Hindlimb muscle (tissue), 1 donor: ENCODE measurements at places on chromosomes 12 and 14. TPM values are rescaled to one million over a fixed set of nuclear protein-coding genes. Genes with fewer than 3 reads are reported as not detected.

Gene TAS2R14
- 2.5 TPM for polyA plus RNA-seq

DNA sequence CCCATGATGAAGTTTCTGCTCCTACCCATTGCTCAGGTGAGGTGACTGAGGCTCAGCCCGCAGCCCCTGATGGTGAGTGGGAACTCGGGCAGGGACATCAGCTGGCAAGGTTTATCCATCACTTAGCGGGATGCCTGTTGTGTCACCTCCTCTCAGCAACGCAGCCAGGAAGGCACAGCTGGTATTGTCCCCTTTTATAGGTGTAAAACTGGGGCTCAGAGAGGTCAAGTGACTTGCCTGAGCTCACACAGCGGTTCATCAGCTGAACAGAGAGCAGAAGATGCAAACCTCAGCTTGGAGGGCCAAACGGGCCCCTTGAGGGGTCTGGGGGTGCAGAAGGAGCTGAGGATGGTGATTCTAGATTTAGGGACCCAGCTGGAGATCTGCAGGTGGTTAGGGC is 143.6 kb downstream of the PHETA1 start:
- DNase-seq, result no peak

Gene GPR65
- 0.88 TPM for polyA plus RNA-seq

GRCh38 chr12:122336015-122336946 is 70.0 kb upstream of the VPS33A start:
- DNase-seq, result no peak

GRCh38 chr12:120892265-120892664 is 11.9 kb downstream of the SPPL3 start:
- DNase-seq, result no peak

Gene SLC6A12
- polyA plus RNA-seq, result 0.75 TPM

Gene SPTB
- polyA plus RNA-seq, result 215 TPM

DNA sequence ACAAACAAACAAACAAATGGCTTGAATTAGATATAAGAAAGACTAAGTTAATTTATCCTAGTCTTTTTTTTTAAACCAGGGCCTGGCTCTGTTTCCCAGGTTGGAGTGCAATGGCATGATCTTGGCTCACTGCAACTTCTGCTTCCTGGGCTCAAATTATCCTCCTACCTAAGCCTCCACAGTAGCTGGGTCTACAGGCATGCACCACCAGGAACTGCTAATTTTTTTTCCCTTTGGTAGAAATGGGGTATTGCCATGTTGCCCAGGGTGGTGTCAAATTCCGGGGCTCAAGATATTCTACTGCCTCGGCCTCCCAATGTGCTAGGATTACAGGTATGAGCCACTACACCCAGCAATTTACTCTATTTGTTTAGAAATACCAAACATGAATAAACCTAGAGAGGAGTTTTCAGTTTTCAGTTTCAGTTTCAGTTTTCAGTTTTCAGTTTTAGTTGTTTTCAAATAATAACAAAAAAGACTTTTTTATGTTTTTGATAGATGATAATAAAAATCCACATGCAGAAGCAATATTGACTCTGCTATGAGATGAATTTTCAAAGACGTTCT is 817.0 kb downstream of the FLRT2 start:
- DNase-seq, result no peak

Gene SVOP
- 0.31 TPM for polyA plus RNA-seq

DNA sequence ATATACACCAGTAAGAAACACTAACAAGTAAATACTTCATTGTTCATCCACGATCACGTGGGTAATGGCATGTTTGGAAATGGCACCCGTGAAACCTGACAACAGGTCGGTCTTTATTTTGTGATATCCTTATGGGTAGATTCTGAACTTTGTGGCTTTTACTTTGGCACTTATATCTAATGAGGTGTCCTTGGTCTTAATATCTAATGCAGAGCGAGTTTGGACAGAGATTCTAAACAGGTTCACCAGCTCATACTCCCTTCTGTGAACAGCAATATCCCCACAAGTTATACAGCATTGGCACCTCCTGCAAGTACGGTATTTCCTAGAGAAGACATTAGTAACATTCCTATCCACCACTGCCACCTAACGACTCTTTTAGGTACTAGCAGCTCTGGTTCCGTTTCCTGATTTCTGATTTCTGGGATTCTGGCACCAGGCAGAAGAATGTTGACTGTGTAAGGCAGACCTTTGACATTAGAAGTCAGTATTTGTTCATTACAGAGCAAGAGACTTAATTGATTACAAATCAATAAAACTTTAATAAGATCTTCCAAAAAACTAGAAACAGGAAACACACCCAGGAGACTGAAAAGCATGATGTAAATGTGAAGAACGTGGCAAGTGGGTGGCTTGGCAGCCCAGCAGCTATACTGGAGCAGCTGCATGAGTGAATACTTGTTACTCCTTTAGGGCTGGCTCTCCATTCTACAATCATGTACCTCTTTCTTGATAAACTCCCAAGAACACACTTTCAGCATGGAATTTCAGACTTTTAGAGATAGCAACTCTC is 2.5 kb downstream of the ANG start:
- peak; percentile 74 for DNase-seq
